ENCODE measurements at places on chromosomes 12 and 14.

GRCh38 chr14:20295067-20295466 lies 10.7 kb downstream of the TTC5 start:
- DNase-seq, result peak; percentile 79

DNA sequence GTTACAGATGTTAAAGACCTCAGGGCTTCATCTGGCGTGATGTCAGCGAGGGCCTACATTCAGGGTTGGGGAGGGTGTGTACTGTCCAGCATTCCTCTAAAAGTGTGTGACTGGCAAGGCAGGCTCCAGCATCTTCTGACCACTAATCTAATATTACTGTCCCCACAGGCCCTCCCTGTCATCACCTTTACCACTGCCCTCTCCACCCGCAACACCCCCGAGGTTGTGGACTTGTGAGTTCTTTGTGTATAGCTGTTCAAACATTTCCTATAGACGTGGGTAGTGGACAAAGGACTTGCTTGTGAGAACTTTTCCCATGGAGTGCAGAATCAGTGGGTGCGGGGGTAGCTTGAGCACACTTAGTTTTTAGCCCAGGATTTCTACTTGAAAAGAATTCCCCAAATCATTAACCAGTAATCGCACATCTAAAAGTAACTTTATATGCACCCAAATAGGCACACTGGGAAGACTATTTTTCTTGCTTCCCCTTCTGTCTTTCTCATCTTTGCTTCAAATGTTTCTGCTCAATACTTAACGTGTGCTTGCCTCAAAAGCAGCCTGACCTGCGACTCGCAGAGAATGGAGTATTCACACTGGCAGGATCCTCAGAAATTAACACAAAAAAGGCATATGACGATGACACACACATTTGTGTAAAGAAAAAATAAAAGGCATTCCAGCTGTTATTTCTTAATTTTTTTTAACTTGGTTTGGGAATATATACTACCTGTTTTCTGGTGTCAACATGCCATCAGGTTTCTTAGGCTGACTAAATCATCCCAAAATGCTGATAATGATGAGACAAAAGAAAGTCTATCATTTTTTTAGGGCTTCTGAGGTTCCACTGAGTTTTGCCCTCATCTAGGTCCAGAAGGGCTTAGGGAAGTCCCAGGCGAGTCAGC lies 158.4 kb upstream of the HIF1A start:
- DNase-seq, result peak; percentile 68

DNA sequence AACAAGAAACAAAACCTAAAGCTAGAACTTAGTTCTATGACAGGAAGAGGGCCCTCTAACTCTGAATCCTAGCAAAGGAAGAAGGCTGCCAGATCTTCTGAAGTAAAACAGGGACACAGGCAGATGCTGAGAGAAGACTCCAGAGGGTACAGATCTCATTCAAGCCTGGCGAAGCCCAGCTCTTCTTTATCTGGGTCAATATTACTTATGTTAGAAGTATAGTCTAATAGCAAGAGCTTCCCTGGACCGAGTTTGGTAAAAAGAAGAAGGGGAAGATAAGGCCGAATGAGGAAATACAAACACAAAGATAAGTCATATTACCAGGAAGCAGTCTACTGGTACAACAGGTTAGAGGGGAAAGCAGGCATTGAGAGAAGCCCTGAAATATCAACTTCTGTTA lies 79.9 kb upstream of the CCDC91 start:
- DNase-seq, result no peak

- no peak for DNase-seq
Measured at GRCh38 chr14:100213587-100213955, 25.4 kb upstream of the YY1 start.

- no peak for DNase-seq
Measured at GRCh38 chr12:62714774-62715721, 219.9 kb downstream of the PPM1H start.

Measured in kidney tubule cell (primary cell).